ENCODE measurements at places on chromosomes 5 and 9.

DNA sequence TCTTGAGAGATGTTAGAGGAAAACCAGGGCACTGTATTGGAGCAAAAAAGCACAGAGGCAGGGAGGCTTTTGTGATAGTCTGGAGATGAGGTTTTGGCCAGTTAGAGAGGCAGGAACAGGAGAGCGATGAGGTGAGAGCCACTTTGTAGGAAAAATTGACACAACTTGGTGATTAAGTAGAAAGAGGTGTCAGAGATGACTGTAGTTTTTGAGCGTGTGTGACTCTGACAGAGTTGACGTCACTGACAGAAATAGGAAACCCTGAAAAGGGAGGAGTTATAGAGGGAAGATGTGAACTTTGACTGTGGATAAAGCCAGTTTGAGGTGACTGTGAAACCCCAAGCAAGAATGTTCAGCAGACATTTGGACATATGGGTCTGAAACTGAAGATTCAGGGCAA, 15.7 kb downstream of the NFX1 start:
- no peak for DNase-seq

GRCh38 chr5:125228363-125229070, 482.1 kb upstream of the ZNF608 start:
- DNase-seq = no peak

GRCh38 chr9:132787748-132788159, 90.3 kb downstream of the AK8 start:
- DNase-seq = no peak

DNA sequence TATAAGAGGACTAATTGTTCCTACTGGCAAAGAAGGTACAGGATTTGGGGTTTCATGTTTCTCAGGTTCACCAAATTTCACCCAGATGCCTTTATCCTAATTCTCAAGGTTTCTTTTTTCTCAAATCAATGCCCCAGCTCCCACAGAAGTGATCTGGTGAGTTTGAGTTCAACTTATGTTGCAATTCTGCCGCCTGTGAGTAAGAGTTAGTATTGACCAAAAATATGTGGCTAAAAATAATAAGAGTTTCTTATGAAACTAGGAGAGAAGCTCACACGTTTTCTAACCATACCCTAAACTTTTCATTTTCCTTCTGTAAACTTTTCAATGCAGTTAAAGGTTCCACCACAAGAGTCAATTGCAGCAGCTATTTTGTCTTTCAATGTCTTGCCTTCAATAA, 15.1 kb downstream of the SLCO6A1 start:
- no peak for DNase-seq

GRCh38 chr5:9498541-9499497, 47.1 kb downstream of the SEMA5A start:
- DNase-seq = no peak

- no peak for DNase-seq
These were observed 31.0 kb upstream of the ZFR start for GRCh38 chr5:32475334-32476097.

DNA sequence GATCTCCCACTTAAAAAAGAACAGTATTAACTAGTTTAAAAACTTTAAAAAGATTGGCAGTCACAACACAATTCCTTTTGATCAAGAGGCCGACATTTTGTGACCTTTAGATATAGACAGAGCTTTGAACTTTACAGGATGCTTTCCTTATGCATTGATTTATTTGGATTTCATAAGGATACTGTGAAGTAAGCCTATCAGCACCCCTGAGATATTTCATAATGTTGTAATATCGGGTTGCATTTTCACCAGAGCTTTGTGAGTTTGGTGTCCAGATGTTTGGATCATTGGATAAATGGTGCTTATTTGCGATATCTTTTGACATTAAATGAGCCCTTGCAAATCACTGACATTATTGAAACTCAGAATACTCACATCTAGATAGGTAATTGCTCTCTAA, 7.7 kb downstream of the PALM2AKAP2 start:
- no peak for DNase-seq

DNA sequence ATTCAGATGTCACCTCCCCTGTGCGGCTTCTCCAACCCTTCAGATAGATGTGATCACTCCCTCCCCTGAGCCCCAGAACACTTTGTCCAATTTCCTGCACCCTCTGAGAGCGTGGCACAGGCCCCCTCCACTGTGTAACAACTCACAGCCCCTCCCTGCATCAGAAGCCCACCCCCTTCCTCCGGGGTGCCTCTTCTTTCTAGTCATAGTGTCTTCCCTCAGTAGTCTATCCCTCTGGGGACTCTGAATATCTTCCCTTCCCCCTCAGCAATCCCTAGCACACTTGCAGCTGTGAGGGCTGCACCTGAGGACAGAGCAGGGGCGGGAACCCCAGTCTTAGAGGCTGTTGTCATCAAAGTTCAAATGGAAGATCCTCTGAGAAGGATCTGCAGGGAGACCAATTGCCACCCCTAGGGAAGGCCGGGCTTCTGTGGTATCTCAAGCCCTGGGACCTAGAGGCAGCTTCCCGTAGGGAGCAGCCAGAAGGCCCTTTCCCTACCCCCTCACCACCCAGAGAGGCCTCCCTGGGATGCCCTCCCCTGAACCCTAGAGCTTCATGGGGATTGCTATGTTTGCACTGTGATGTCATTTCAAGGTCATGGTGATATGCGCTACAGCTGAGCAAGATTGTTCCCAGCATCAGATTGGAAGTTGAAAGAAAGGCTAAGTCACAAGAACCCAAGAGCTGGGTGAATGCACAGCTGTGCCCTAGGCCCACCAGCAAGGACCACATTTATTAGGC, 70.7 kb downstream of the THBS4 start:
- DNase-seq = no peak

GRCh38 chr5:69170495-69170894, 3.5 kb downstream of the CCNB1 start:
- no peak for DNase-seq

- DNase-seq = no peak
These were observed 94.5 kb upstream of the CHD1 start for GRCh38 chr5:99023330-99023729.

GRCh38 chr5:68046445-68046844, 169.1 kb upstream of the PIK3R1 start:
- no peak for DNase-seq

DNA sequence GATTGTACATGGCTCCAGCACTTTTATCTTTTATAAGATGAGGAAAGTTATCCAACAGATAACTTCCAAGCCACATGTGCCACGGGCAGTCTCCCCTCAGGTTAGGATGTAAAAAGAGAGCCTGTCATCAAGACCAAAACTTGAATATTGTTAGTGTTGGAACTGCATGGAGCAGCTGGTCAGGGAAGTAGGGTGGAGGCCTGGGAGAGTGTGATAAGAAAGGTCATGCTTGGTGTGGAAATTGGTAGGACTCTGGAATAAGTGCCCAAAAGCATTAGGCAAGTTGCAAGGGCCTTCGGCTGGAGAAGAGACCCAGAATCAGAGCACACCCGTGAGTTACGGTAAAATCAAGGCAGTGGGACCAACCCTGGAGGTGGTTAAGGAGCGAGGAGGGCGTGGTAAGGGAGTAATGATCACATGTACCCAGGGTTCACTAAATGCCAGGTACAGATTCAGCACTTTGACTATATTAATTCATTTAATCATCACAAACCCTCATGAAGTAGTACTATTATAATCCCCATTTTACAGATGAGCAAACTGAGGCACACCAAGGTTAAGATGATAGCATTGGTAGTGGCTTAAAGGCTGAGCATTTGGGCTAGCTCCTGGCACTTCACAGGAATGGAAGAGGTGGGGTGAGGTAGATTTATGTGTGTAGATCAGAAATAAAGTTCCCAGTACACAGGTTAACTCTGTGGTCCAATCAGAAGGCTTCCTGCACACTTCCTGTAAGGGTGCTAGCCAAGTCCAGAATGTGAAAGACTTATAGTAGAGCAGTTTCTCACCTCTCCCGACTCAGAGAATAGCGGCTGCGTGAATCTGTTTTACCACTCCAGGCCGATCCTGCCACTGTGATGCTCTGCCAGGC, 96.5 kb upstream of the ZNF608 start:
- DNase-seq = no peak

All from effector memory CD4-positive, alpha-beta T cell (primary cell).